Thyroid gland (tissue), 4 donors: ENCODE measurements at places on chromosomes 11 and 22. TPM values are rescaled to one million over a fixed set of nuclear protein-coding genes. Genes with fewer than 3 reads are reported as not detected.
A peak's percentile ranks its signal among the peaks of the same experiment; 100 is the strongest.

The VPS37C gene
- total RNA-seq = 14.3 TPM

The CHORDC1 gene
- 102 TPM for total RNA-seq

GRCh38 chr22:19848298-19849224 lies 6.1 kb downstream of the GNB1L start:
- peak; percentile 84 for DNase-seq

GRCh38 chr11:70132641-70133040 lies 54.5 kb downstream of the ANO1 start:
- DNase-seq = no peak

GRCh38 chr11:75293903-75294302 lies 53.3 kb downstream of the TPBGL start:
- DNase-seq = no peak
